WERI-Rb-1 (cell line): ENCODE measurements at places on chromosomes 7 and 10.
A peak's percentile ranks its signal among the peaks of the same experiment; 100 is the strongest.

- DNase-seq: no peak
These were observed 119.2 kb downstream of the MBL2 start for GRCh38 chr10:52653263-52653909.

GRCh38 chr10:123464430-123465323 is 201.5 kb upstream of the GPR26 start:
- DNase-seq: no peak

GRCh38 chr10:110083884-110084283 is 76.1 kb downstream of the ADD3 start:
- no peak for DNase-seq

DNA sequence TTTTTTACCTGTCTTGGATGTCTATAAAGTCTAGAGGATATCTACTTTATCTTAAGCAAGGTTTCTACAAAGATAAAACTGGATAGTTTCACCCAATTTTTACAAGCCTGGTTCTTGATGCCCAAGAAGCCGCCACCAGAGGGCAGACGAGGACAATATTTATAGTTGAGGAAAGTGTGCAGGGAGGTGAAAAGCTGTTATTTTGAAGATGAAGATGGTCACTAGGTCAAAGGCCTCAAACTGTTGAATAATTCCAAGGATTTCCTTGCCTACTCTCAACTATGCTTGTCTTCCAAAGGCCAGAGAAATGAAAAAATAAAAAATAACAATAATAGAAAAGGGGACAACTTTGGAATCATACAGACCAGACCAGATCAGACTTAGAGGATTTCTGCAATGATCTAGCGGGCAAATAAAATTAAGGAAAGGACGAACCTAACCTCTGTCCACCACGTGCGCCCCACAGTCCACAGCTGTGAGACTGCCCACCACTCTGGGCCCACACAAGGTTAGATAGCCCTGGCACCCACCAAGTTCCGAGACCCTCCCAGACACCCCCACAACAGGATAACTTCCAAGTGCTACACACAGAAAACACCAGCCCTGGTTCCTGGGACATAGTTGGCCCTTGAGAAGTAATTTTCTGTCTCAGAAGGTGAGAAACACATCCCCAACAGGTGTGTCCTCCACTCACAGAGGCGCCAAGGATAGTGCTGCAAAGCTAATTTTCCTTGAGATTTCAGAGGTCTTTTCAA is 2.8 kb downstream of the PKD1L1 start:
- peak; percentile 59 for DNase-seq

DNA sequence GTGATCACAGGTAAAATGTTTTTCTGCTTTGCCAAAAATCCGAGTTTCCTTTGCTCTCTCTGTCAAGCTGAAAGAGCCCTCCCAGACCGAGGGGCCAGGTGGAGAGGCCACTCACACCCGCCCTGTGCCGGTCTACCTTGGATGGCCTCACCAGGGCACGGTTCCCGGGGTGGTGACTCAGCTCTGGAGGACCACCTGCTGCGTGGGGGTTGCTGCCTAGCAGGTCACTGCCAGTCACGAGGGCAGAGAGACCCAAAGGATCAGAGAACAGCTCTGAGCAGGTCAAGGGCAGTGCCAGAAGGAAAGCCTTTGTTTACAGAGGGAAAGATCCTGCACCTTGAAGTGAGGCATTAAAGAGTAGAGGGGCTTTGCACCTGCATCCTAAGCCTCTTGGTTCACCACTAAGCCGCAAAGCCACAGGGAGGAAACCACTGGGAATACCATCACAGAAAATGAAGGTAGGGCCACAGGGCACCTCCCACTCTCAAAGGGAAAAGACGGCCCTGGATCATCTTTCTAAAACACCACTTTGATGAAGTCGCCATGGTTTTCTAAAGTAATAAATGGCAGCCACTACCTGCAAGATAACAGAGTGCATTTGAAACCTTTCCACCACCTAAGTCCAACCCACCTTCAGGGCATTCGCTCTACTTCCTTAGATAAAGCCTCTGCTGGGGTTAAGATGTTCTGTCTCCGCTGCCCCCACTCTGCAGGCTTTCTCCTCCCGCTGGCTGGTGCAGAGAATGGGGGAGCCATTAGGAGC is 160.3 kb upstream of the KLF14 start:
- peak; percentile 76 for DNase-seq

GRCh38 chr7:159027789-159028507 is 116.7 kb downstream of the VIPR2 start:
- no peak for DNase-seq
